SJSA1 (cell line): ENCODE measurements at places on chromosomes 13 and 19. TPM values are rescaled to one million over a fixed set of nuclear protein-coding genes. Genes with fewer than 3 reads are reported as not detected.

GRCh38 chr13:99522298-99522697, 21.0 kb downstream of the TM9SF2 start:
- no peak overlapping the region for H3K4me3 ChIP-seq
- peaks cover 94% of the 10 kb centered on the region for H3K36me3 ChIP-seq
- no peaks in the 10 kb centered on the region for H3K4me1 ChIP-seq
- DNase-seq, result no peak

ELSPBP1 gene
- total RNA-seq, result not detected in 2 replicates

DNA sequence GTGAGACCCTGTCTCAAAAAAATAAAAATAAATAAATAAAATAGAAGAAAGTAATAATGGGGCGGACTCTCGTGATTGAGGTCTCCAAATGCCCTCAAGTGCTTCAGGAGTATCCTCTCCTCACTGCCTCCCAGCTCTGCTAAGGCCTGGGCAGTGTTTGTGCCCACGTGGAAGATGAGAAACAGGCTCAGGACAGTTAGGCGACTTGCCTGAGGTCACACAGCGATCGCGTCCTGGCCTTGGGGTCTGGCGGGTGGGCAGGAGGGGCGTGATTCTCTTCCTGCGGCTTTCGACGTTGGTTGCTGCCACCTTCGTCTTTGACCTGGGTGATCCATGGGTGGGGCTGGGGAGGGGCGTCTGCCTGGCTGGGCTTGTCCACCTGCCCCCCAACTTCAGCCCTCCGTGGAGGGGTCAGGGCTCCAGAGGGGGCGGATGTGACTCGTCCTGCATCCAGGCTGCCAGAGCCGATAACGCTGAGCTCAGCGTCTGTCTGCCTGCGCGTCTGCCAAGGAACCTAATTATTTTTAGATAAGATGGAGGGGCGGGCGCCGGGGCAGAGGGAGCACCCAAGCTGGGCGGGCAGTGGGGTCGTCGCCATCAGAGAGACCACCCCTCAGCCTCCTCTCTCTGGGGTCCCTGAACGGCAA, 56.9 kb downstream of the NFIC start:
- H3K27me3 ChIP-seq, result no peaks in the 10 kb centered on the region
- H3K36me3 ChIP-seq, result peaks cover 44% of the 10 kb centered on the region

DNA sequence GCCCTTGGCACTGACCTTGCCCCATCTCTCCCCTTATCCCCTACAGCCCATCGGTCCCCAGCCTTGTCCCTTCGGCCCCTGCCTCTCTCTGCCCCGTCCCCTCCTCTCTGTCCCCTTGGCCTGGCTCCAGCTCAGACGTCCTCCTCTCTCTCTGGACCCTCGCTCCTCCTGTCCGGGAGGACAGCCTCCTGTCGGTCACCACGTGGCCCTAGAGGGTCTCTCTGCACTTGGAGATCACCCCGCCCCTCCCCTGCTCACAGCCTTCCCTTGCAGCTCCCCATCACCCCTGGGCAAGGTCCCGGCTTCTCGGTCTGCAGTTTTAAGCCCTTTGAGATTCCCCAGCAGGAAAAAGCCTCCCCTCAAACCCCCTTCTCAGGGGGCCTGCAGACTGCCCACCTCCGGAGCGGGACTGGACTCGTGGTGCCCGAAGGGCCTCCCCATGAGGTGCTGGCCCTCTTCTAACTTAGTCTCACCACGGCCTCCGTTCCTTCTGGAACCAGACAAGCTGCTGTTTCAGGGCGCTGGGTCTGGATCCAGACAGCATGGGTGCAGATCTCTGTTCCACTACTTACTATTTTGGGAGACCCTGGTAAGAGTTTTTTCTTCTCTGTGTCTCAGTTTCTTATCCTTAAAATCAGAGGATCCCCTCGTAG, 3.3 kb upstream of the KLK15 start:
- H3K27ac ChIP-seq, result no peak overlapping the region
- no peaks in the 10 kb centered on the region for H3K36me3 ChIP-seq
- DNase-seq, result no peak
- peaks cover 12% of the 10 kb centered on the region for H3K27me3 ChIP-seq
- no peak overlapping the region for H3K4me3 ChIP-seq

GRCh38 chr19:16293118-16294091, 31.2 kb upstream of the KLF2 start:
- peak; percentile 84 for DNase-seq
- peaks cover 35% of the 10 kb centered on the region for H3K4me1 ChIP-seq
- no peaks in the 10 kb centered on the region for H3K36me3 ChIP-seq
- H3K27me3 ChIP-seq, result no peaks in the 10 kb centered on the region
- H3K27ac ChIP-seq, result peak overlapping the region; percentile 91

SYNE4 gene
- total RNA-seq, result 0.26 TPM in 1 of 2 replicates, not detected in the other

ZNF587 gene
- total RNA-seq, result 12.3 and 13.3 TPM in 2 replicates

VSTM2B gene
- not detected in 2 replicates for total RNA-seq

GRCh38 chr19:28468701-28469459, 744.1 kb downstream of the UQCRFS1 start:
- H3K4me3 ChIP-seq, result no peak overlapping the region
- H3K4me1 ChIP-seq, result peaks cover 25% of the 10 kb centered on the region
- no peak overlapping the region; the same call in 1 of the 2 replicates for H3K27ac ChIP-seq
- H3K27me3 ChIP-seq, result no peaks in the 10 kb centered on the region
- DNase-seq, result peak; percentile 50
- no peaks in the 10 kb centered on the region for H3K36me3 ChIP-seq

DNA sequence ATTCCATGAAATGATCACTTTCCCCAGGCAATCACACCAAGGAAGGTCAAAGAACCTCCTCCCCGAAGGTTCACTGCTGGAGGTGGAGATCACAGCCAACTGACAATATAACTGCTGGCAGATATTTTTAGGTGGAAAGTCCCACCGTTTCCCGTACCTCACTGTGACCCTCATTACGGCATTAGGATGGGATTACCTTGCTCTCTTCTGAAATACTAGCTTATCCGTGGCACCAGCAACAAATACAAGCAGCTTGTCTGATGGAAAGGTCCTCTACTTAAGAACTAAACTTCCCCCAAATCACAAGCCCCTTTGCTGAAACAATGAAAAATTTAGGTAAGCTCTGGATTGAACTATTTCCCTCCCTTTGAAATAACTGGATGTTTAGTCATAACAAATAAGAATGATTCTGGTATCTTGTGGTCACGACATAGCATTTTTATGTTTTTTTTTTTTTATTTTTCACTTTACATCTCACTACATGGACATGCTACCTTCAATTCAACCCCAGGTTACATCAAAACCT, 178.9 kb downstream of the COL4A1 start:
- no peaks in the 10 kb centered on the region for H3K27me3 ChIP-seq
- peak overlapping the region; percentile 89 for H3K27ac ChIP-seq
- H3K4me1 ChIP-seq, result peaks cover 59% of the 10 kb centered on the region
- no peaks in the 10 kb centered on the region for H3K36me3 ChIP-seq

SIGLECL1 gene
- total RNA-seq, result not detected in 2 replicates

- H3K4me1 ChIP-seq, result no peaks in the 10 kb centered on the region
- H3K4me3 ChIP-seq, result no peak overlapping the region
- no peaks in the 10 kb centered on the region; the same call in 1 of the 2 replicates for H3K27me3 ChIP-seq
These were observed 21.3 kb upstream of the VSTM2B start for GRCh38 chr19:29504454-29504853.

DNA sequence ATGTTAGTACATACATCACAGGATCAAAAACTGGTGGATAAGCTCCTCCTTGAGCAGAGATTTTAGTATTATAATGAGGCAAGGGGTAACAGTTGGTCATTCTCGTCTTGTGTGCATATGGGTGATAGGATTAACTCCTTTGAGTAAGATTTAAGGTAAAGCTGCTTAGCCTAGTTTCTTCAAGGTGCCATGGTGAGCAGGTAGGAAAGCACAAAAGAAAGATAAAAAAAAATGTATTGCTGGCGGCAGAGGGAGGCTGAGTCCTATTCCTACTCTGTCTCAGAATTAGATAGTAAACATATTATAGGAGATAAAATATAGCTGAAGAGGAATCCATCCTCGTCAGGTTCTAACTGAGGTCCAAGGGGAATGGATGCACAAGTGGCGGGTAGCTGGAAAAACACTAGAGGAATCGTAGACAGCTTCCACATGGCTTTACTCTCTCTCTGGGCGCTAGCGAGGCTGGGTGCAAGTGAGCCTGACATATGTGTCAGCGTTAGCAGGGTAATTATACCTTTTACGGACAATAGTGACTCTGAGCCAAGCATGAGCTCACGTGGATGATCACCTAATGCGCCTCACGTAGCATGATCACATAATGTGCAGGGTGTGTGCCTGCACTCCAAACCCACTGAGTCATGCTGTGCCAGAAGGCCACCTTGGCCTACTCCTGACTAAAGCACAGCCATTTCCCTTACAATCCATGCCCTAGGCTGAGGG, 734.3 kb upstream of the MIR17HG start:
- H3K27ac ChIP-seq, result no peak overlapping the region
- no peaks in the 10 kb centered on the region for H3K27me3 ChIP-seq
- H3K4me1 ChIP-seq, result no peaks in the 10 kb centered on the region
- no peak overlapping the region for H3K4me3 ChIP-seq
- no peak for DNase-seq
- H3K36me3 ChIP-seq, result no peaks in the 10 kb centered on the region

- no peak overlapping the region for H3K4me3 ChIP-seq
- H3K27ac ChIP-seq, result no peak overlapping the region
- no peaks in the 10 kb centered on the region for H3K36me3 ChIP-seq
- no peaks in the 10 kb centered on the region for H3K4me1 ChIP-seq
- DNase-seq, result no peak
These were observed 216.4 kb downstream of the SLITRK5 start for GRCh38 chr13:87887459-87888123.

GRCh38 chr19:16652854-16653253, 7.1 kb downstream of the SMIM7 start:
- H3K4me3 ChIP-seq, result no peak overlapping the region
- H3K27ac ChIP-seq, result no peak overlapping the region
- no peaks in the 10 kb centered on the region for H3K27me3 ChIP-seq
- no peak for DNase-seq
- H3K36me3 ChIP-seq, result peaks cover 79% of the 10 kb centered on the region

- no peaks in the 10 kb centered on the region for H3K36me3 ChIP-seq
- no peaks in the 10 kb centered on the region for H3K4me1 ChIP-seq
- H3K27me3 ChIP-seq, result 0 out of 2 replicates have a peak, but pooled peaks cover 4% of the 10 kb centered on the region
- no peak for DNase-seq
These were observed 19.6 kb downstream of the ERICH6B start for GRCh38 chr13:45595965-45596364.

GRCh38 chr13:56975647-56976046, 165.1 kb upstream of the PRR20A start:
- H3K36me3 ChIP-seq, result no peaks in the 10 kb centered on the region
- no peaks in the 10 kb centered on the region for H3K4me1 ChIP-seq
- H3K27ac ChIP-seq, result no peak overlapping the region
- no peak for DNase-seq
- no peak overlapping the region for H3K4me3 ChIP-seq

DNA sequence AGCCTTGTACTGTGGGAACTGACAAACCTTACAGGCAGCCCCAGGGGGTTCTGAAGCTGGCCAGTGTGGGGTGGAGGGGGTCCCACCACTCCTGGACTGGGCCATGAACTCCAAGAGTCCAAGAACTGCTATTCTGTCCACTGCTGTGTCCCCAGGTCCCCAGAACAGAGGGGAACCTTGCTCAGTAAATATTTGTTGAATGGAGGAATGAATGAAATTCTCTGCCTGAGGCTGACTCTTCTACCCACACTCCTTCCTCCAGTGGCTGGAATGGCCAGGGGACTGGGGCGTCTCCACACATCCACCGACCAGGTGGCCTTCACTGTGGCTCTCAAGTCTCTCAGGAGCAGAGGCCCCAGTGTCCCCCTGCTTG, 11.6 kb downstream of the WIZ start:
- no peak overlapping the region for H3K27ac ChIP-seq
- no peaks in the 10 kb centered on the region for H3K27me3 ChIP-seq
- H3K4me3 ChIP-seq, result no peak overlapping the region
- H3K36me3 ChIP-seq, result no peaks in the 10 kb centered on the region

CALR3 gene
- total RNA-seq, result not detected in 2 replicates

DNA sequence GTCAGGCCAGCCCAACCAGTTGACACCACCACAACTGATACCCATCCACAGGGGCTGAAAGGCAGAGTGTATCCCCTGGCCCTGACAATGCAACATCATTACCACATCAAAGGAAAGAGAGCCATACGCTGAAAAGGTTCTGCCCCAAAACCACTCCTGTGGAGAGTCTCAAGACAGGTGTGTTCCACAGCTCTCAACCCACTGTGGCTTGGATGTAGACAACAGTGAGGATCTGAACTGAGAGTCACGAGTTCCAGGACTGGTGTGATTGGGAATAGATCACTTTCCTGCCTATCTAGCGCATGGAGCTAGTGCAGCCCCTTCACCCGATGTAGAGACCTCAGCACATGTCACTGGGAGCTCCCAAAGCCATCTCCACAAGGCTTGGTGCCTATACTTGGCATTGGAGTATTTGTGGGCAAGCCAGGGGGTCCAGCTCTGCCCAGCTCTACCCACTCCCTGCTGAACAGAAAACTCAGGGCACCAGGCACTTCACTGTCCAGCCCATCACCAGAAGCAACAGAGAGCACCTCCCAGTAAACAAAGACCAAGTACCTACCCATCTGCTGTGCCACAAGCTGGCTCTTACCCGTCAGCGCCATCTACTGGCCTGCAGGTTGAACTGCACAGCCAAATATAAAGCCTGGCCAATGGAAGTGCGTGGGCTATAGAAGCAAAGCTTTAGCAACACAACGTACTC, 579.5 kb downstream of the UQCRFS1 start:
- no peaks in the 10 kb centered on the region for H3K27me3 ChIP-seq
- no peak overlapping the region for H3K4me3 ChIP-seq
- DNase-seq, result no peak
- H3K27ac ChIP-seq, result no peak overlapping the region
- H3K4me1 ChIP-seq, result 0 out of 2 replicates have a peak, but pooled peaks cover 4% of the 10 kb centered on the region

DNA sequence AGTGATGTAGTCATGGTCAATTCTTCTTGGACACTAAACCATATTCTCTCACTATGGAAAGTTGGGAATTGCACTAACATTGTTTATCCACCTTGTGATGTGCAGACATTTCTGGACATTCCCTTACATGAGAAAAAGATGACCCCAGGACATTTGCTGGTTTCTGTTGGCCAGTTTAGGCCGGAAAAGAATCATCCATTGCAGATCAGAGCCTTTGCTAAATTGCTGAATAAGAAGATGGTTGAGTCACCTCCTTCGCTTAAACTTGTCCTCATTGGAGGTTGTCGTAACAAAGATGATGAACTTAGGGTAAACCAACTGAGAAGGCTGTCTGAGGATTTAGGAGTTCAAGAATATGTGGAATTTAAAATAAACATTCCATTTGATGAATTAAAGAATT, at the start of gene UTP14C:
UTP14C (plus strand) TSS at position 211 of the 400 bp plus-strand sequence. CDS start 4,114 bp downstream, outside the sequence.
- no peaks in the 10 kb centered on the region for H3K27me3 ChIP-seq
- no peak within 1 kb of the TSS for H3K27ac ChIP-seq
- no peak for DNase-seq
- no peak within 1 kb of the TSS for H3K4me3 ChIP-seq
- H3K36me3 ChIP-seq, result peaks cover 53% of the 10 kb centered on the region

DNA sequence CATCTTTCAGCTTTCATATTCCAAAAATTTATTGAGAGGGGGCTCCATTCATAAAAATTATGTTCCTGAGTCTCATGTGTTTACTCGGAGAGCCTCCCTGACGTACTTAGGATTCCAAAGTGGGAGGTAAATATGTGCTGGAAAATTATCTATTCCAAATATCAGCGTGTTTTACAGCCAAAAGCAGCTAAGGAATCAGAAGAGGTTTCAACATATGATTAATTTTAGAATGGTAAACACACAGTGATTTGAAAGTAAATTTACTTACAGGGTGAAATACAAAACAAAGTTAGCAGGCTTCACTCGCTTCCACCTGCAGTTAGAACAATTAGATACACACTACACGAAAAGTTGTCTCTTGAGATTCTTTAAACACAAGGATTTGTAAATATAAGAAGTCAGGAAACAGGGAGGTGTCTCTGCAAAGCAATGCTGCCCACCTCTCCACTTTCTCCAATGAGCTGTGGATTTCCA, 313.8 kb upstream of the NBEA start:
- no peak overlapping the region for H3K27ac ChIP-seq
- no peaks in the 10 kb centered on the region for H3K27me3 ChIP-seq
- H3K36me3 ChIP-seq, result no peaks in the 10 kb centered on the region
- no peak for DNase-seq
